ENCODE measurements at places on chromosomes 13 and 19.

DNA sequence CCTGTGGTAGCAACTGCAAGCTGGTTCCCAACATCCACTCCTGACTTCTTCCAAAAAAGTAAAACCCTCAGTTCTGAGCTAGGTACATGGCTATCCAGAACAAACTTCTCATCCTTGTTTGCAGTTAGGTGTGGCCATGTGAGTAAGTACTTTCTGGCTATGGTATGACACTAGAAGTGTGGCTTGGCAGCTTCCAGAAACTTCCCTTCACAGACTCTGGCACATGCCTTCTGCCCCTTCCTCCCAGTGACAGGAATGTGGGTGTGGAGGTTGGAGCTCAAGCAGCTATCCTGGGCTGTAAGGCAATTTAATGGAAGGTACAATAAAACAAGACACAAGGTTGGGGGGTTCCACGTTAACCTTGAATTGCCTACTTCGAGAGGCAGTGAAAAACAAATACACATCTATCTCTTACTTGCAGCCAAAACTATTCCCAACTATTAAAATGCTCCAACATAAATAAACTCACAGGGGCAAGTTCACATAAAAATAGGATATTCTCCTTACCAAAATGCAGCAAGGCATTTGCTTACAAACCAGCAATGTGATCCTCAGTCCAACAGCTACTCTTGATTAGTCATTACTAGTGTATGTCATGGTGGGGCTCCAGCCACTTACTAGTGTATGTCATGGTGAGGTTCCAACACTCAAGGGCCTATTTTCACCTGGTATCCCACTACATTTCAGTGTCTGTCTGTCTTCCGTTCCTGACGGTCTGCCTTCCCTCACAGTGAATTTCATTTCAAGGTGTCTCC lies 3.1 kb downstream of the SMG9 start:
- no peak for DNase-seq

- DNase-seq, result no peak
These were observed 314.4 kb downstream of the MYO16 start for GRCh38 chr13:108943842-108944241.

- no peak for DNase-seq
These were observed 5.9 kb downstream of the IGLON5 start for GRCh38 chr19:51317376-51317775.

DNA sequence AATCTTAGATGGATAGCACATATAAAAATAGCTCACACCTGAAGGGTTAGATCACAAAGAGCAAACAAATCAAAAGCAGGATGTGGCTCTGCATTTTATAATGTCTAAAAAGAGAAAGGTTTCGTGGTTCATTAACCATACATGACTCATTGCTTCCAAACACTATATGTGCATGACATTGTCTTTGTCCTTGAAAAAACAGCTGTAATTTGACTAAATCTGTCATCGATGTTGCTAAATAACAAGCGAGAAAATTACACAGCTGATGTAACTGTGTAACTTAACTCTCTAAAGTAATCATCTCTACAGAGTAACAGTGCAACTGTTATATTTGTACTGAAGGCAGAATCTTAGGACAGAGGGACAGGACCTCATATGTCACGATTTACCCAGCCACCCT lies 383.1 kb upstream of the GPC6 start:
- DNase-seq, result peak; percentile 42

- no peak for DNase-seq
These were observed 2.6 kb upstream of the CYP4F11 start for GRCh38 chr19:15936950-15937349.

GRCh38 chr19:32104153-32104849 lies 241.1 kb upstream of the ZNF507 start:
- no peak for DNase-seq

- DNase-seq, result no peak
These were observed 27.3 kb downstream of the RUBCNL start for GRCh38 chr13:46359714-46360113.

GRCh38 chr13:31088826-31089420 lies 72.8 kb downstream of the HSPH1 start:
- no peak for DNase-seq

GRCh38 chr19:49801401-49801888 lies 11.6 kb downstream of the FUZ start:
- no peak for DNase-seq

DNA sequence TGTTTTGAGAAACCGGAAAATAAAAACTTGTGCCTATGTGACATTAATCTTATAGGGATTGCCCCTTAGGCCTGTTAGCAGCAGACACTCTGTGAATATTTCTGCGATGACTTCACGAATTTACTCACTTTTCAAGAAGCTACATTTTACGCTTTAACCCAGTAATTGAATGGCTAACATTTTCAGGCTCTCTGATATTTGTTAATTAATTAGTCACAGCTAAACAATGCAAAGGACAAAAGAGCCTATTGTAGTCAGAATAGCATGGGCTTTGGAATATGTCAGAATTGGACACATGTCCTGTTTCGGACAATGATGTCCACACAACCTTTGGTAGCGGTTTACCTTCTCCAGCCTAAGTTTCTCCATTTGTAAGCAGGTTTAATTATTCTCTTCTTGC lies 506.6 kb downstream of the EFNB2 start:
- DNase-seq, result no peak

DNA sequence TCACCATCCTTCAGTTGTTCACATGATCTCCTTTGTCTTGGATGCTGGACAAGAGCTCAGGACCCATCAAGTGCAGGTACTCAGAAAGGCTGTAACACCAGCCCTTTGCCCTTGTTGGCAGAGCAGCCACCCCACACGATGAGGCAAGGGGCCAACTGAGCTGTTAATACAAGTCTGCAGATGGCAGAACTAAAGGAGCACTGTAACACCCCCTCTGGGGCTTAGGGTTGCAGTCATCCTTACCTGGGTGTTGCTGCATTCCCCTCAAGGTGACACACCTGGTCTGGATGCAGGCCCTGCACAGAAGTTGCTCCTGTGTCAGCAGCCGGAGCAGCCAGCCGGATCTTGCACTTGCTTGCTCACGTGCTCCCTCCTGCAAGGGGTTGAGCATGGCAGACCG lies 52.0 kb downstream of the STARD13 start:
- DNase-seq, result no peak

GRCh38 chr13:79128158-79128557 lies 277.9 kb downstream of the RBM26 start:
- DNase-seq, result no peak

DNA sequence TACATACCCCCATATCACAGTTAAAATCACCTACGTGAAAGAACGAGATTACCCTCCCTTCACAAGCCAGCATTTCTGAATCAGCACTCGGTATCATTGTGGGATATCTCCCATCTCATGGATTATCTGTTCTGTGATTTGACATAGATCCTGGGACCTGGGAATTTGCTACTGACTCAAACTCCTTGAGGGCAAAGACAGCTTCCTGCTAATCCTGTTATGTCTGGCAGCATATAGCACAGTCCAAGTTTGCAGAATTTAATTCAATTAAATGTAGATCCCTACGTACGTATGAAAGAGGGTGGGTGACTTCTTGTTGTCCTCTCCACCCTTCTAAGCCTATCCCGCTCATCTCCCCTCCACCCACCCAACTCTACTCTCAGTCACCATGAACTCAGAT lies 476.5 kb downstream of the KLF5 start:
- no peak for DNase-seq

DNA sequence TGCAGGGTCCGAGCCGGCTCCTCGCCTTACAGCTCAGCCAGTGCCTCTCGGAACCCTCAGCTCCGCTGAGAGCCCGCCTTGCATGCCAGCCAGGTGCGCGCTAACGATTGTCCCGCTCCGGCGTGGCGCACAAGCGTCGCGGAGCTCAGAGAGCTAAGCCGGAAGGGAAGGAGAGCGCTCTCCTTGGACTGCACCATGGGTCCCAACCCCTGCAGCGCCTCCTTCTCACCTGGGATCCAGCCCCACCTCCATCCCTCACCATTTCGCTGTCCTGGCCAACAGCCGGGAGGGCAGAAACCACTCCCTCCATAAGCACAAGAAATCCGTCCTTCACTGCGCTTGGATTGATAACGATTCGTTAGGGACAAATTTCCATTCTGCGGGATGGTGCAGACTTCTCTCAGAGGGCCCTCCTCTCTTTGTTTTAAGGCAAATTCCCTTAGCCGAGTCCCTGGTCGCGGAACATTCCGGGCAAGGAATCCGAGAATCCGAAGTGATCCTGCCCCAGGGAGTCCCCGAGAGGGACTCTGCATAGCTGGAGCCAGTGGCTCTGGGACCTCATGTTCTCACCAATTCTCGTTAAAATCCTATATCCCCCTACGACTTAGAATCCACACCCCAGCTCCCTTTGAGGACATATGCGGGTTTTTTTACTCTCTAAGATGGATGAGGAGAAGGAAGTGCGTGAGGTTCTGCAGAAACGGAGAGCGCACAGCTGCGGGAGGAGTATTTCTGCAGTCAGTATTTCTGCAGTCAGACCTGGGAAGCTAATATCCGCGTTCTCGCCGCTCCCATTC lies 2.8 kb downstream of the GSX1 start:
- DNase-seq, result no peak

DNA sequence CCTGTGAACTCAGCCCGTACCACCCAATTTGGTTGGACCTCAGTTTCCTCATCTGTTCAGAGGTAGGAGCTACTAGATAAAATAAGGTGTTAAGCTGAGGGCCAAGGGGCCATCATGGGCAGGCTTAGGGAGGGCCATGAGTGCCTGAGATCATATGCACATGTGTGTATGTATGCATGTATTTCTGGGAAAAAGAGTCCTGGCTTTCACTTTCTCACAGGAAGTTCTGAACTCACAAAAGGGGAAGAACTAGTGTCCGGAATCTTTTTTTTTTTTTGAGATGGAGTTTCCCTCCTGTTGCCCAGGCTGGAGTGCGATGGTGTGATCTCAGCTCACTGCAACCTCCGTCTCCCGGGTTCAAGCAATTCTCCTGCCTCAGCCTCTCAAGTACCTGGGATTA lies 18.9 kb downstream of the TGFB1 start:
- no peak for DNase-seq

- no peak for DNase-seq
These were observed 21.6 kb downstream of the SAE1 start for GRCh38 chr19:47152205-47152604.

DNA sequence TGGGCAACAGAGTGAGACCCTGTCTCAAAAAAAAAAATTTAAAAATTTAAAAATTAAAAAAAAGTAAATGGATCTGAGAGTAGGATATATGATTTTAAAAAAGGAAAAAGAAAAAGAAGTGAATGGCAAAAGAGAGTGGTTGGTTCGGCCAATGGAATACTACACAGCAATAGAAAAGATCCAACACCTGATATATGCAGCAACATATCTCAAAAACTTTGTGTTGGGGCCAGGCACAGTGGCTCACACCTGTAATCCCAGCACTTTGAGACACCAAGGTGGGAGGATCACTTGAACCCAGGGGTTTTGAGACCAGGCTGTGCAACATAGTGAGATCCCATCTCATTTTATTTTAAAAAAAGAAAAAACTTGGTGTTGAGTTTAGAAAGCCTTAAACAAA lies 1.4 kb upstream of the LYPD3 start:
- DNase-seq, result no peak

- DNase-seq, result no peak
These were observed 73.3 kb upstream of the NBEA start for GRCh38 chr13:34868733-34869132.

GRCh38 chr19:9962623-9963290 lies 26.4 kb upstream of the OLFM2 start:
- no peak for DNase-seq

DNA sequence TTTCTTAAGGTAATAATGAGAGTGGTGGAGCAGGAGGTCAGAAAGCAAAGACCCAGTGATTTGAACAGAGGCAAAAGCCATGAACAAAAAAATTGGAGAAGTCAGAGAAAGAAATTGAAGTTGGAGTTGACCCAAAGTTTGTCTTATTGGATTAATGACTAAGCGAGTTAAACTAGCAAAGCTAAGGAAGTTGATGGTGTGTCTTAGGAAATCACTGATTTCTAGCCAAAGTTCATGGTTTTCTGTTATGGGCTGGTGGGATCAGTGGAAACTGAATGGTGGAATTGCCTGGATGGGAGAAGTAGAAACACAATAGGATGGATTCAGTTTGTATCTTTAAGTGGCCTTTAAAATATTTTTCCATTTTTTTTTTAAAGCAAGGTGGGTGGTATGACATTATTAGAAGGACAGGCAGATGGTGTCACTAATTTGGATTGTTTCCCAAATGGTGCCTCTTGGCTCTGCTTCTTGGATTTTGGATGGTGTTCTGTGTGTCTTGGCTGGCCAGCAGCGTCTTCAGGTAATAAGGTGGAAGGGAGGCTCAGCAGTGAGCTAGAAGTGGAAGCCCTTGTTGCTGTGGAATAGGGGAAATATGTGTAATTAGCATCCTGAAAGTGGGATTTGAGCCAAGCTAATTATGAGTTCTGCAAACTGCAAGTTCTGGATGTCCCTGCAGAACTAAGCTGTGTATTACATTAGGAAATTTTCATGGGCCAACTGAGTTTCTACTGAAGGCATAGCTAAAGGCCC lies 302.9 kb downstream of the LMO7 start:
- DNase-seq, result no peak

DNA sequence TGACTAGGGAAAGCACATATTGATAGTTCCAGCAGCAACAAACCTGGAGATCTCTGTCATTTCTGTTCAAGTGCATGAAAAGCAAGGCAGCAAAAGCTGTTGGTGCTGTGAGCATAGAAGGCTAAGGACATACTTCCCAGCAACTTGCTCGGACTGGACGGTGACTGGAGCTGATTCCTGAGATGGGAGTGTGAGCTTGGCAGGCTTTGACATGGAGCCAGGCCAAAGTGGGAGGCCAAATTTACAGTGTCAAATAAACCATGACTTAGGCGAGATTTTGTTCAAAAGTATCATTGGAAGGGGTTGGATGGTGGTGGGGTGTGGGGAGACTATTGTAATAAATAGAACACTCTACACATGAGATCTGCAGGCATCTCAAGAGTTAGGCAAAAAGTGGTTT lies 5.9 kb upstream of the ARGLU1 start:
- no peak for DNase-seq

GRCh38 chr13:109165417-109165904 lies 536.0 kb downstream of the MYO16 start:
- DNase-seq, result no peak

DNA sequence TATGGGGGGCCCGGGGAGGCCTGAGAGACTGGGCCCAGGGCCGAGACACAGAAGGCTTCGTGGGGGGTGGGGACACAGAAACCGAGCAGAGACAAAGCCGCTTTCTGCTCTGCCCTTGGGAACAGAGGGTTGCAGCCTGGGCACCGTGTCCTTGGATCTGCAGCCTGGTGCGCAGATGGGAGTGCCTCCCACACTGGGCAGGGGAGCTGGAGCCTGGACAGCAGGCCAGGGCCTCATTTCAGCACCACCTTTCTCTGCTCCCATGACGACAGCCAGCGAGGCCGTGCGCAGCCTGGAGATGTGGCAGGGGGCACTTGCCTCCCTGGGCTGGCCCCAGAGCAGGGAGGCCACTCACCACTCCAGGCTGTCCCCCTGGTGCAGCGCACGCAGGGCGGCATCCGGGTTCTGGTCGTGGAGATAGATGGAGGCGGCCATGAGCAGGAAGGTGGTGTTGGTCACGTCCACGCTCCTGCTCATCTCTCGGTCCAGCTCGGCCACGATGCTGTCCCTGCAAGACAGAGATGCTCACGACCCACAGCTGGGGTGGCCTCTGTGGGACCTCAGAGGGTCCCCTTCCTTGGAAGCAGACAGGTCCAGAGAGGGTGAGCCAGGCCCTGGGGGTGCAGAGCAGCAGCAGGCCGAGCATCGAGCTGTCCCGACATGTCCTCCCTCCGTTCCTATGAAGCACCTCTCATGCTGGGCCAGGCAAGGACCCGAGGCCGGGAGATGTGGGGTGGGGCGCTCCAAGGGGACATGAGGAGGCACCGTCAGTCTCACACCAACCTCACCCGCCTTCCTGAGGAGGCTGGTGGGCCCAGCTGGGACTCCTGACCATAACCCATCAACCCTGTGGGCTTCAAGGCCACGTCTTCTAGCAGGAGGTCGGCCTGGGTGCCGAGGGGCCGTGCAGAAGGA lies 10.9 kb upstream of the CERS1 start:
- DNase-seq, result no peak
